Posterior cingulate gyrus (tissue), 11 donors: ENCODE measurements at places on chromosomes 7 and 10.

GRCh38 chr7:16509829-16510228 lies 16.8 kb upstream of the LRRC72 start:
- no peak for DNase-seq

DNA sequence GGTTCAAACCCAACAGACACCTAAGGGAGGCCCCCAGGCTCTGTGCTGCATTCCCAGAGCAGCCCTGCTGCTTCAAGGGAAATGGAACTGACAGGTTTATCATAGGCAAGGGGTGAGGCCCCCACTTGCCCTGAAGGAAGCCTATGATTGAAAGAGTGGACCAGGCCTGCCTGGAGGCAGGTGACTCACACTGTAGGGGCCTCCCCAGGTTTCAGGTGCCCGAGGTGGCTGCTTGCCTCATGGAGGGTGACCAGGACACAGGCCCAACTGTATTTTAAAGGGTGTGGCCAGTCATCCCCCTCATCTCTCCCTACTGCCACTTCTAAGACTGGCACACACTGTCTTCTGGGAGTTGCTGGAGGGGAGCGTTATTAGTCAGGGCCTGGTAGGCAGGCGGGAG lies 85.4 kb downstream of the ATXN7L1 start:
- no peak for DNase-seq

GRCh38 chr7:43508461-43508860 lies 74.4 kb upstream of the STK17A start:
- no peak for DNase-seq

GRCh38 chr7:94054130-94054529 lies 50.0 kb upstream of the BET1 start:
- DNase-seq: no peak

DNA sequence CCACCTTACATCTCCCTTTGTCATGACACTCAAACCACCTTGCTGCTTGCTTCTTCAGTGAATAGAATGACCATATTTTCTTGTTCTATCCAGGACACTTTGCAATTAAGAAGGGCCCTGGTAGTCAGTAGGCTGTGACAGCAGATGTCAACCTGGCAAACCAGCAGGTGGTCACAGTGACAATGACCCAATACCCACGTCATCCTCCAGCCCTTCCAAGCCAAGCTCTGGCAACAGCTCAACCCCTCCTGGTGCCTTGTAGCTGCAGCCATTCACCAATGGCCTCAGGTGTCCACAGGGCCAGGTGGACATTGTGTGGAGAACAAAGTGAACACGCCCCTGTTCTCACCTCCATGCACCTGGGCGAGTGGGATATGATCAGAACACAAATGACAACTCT lies 87.6 kb upstream of the MACROH2A2 start:
- no peak for DNase-seq

- DNase-seq: no peak
Observed at GRCh38 chr7:115060095-115060870, 138.4 kb downstream of the MDFIC start.
